ENCODE measurements at places on chromosomes 6 and 20. TPM values are rescaled to one million over a fixed set of nuclear protein-coding genes. Genes with fewer than 3 reads are reported as not detected.

DNA sequence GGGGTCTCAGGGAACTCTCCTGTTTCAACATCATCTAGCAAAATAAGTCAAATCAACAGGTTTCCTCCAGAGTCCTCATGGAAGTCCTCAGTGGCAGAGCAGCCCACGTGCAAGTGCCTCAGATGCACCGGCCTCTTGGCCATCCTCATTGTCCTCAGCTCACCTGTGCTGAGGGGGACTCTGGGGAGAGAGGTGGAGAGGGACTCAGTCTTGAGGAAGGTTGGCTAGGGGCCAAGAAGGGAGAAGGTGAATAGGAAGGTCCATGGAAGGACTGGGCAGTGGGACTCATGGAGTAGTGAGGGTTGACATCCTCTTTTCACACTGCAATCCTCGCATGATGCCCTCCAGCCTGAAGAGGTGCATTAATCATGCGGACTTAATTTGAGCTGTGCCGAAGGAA is 77.9 kb upstream of the DUSP22 start:
- DNase-seq = no peak

The IMPG1 gene
- 1.7 TPM for polyA plus RNA-seq

GRCh38 chr6:34792605-34793500 is 970 bp downstream of the BLTP3A start:
- peak; percentile 48 for DNase-seq

DNA sequence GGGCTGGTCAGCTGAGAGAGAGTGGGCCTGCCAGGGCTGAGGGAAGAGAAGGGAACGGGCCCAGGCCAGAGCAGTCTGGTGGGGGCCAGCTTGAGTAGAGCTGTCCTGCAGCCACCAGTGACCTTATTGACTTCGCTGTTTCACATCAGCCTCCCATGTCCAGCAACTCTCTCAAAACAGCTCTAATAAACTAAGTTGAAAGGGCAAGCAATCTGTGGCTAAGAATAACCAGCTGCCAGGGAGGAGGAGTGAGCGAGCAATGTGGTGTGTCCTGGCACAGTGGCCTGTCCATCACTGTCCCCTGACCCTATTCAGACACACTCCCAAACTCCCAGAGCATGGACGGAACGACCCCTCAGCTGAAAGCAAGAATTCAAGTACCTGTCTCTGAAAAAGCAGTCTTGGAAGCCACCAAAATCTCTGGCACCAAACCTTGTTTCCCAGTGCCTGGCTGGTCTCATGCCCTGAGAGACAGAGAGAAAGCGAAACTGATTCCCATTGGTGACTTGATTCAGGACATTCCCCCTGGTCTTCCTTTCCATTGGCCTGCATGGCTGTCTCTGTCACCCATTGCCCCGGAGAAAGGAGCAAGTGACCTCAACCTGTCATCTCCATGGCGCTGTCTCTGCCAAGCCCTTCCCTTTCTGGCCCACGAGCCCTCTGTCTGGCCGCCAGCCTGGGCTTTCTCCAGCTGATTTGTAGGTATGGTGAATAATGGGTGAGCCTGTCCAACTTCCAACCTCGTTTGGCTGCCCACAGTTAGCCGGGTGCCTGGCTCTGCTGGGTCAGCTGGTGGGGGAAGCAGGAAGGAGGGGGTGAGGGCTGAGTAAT is at the start of gene DDO:
Gene DDO, minus strand, starts transcription at position 490 of the 831 bp plus-strand sequence. CDS start 2,113 bp downstream, outside the sequence.
- no peak for DNase-seq

All from renal pelvis (tissue), 12 donors.